ENCODE measurements at places on chromosomes 16 and 17.
A peak's percentile ranks its signal among the peaks of the same experiment; 100 is the strongest.

GRCh38 chr16:11211977-11212797, 43.8 kb downstream of the SOCS1 start:
- no peak for DNase-seq

GRCh38 chr17:9519583-9520272, 55.9 kb downstream of the STX8 start:
- DNase-seq = no peak

GRCh38 chr17:13003454-13003851, 14.4 kb downstream of the ELAC2 start:
- no peak for DNase-seq

DNA sequence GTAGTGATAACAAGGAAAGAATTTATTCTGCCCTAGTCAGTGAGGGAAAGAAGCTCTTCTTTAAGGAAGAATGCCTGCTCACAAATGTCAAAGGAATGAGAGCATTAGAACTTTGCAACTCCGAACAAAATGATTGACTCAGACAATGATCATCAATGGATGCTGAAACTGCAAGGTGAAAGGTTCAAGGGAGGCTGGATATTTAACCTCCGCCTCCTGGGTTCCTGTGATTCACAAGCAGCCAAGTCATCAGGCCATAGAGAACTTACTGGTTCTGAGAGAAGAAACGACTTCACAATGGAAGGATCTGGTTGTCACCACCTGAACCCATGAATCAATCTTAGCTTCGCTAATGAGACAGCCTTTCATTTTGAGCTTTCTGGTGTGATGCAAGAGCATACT, 16.0 kb upstream of the SCNN1B start:
- DNase-seq = no peak

DNA sequence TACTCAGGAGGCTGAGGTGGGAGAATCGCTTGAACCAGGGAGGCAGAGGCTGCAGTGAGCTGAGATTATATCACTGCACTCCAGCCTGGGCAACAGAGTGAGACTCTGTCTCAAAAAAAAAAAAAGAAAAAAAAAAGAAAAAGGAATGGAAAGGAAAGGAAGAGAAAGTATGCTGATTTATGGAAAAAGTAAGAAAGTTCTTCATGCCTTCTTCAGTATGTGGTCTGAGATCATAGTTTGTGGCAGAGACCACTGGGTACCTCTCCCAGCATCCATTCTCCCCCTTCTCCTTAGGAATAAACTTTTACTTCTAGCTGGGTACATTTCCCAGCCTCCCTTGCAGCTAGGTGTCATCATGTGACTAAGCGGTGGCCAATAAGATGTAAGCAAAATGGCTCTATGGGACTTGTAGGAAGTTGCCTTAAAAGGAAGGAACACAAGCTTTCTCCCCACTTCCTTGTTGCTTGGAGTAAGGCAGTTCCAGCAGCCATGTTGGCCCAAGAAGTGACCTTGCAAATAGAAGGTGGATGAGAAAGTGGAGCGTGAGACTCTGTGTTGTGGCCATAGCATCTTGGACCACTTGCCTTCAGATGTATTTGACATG, 26.1 kb upstream of the XPO6 start:
- DNase-seq = no peak

DNA sequence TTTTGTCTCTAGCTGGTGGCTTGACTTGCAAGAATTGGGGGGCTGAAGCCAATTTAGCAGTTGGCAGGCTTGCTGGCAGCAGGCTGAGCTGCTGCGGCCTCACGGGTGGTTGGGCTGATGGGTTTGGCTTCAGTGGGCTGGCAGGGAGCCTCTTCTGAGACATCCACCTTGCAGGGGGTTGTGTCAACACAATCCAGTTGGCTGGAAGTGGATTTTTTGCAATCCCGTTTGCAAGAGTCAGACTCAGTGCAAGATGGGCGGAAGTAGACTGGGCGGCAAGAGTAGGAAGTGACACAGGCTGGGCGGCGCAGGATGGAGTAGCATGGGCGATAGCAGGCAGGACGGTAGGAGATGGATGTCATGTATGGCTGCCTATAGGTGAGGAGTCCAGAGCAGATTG, 1.5 kb downstream of the KRTAP16-1 start:
- no peak for DNase-seq

GRCh38 chr17:33137426-33137825, 145.8 kb downstream of the SPACA3 start:
- no peak for DNase-seq

GRCh38 chr17:82592767-82593589, 55.3 kb downstream of the WDR45B start:
- DNase-seq = peak; percentile 38

GRCh38 chr17:43814714-43815113, 18.2 kb downstream of the MPP3 start:
- DNase-seq = no peak

DNA sequence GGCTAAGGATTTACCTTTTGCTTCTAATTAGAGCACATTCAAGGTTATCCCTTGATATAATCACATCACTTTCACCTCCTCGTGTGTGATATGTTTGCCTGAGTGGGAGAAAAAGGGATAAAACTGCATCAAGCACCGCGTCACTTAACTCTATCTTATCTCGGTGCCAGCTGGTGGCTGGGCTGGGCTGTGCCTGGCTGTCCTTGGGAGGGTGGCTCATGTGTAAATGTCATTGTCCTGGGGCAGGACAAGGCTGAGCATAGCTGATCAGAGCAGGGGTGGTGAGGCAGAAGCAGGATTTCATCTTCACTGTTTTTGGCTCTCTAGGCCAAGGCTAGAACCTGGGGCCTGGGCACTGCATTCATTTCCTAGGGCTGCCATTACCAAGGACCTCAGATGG, 105.3 kb downstream of the RAP1GAP2 start:
- no peak for DNase-seq

DNA sequence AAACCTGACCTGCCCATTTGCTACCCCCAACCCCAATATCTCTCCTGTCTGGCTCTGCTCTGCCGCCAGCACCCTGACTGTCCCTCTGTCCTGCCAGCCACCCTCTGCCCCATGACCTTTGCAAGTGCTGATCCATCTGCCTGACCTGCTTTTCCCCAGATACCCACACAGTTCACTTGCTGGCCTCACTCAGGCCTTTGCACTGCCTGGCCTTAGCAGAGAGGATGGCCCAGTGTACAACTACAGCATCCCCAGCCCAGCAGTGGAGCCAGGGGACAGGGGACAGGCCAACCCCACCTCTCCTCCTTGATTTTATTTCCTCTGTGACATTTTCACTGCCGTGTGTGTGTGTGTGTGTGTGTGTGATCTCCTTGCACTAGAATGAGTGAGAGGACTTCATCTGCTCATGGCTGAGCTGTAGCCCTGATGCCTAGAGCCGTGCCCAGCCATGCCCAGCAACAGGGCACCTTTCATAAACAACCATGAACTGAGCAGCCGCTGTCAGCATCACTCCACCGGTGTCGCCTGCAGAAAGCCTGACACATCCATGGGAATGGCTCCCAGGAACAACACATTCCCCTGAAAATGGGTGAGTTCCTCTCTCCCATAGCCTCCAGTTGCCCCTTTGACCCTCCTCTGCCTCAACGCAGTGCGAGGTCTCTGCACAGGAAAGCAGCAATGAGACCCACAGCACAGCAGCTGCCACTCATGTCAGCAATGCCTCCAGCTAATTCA, 36.0 kb upstream of the RBFOX3 start:
- DNase-seq = no peak

DNA sequence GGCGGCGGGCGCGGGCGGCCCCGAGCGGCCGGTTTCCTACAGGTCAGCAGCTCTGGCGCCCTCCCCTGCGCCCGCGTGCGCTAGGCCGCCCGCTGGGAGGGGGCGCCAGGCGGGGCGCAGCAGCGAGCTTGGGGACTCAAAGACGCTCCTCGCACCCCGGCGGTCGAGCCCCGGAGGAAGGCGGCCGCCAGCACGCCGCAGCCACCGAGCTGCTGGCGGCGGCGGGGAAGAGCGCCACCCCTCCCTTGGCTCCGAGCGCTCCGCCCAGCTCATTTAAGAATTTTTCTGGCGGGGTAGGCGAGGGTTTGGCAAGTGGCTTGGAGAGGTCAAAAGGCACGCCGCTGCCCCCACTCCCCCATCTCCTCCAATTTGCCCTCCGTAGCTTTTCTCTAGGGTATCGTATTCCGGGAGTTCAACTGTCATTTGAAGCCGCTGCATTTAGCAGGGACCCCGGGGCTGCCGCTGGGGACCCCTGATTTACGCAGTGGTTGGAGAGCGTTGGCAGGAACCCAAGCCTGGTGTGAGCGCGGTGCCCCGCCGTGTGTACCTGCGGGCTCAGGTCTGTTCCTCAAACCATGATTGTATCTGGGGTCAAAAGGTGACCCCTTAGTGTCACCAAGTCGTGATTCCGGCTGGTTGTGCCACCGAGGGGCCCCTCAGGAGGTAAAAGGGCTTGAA, 59.5 kb upstream of the GSE1 start:
- DNase-seq = peak; percentile 41

- DNase-seq = no peak
These were observed 50.5 kb upstream of the PMFBP1 start for GRCh38 chr16:72222503-72222902.

DNA sequence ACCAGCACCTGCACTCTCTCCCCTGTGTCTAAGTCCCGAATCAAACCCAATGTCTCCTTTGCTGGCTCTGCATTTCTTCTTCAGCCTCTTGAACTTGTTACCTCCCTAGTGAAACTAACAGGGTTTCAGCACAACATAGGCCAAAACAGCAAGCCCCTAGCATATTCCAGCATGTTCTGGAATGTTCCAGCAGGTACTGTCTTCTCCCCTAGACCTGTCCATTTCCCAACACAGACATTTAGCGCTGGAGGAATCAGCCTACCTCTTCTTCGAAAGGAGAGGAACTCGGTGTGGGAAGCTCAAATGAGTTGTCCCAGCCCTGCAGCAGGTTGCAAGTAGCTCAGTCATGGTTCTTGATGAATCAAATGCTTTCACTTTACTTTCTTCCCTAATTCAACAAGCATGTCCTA, 47.1 kb downstream of the LITAF start:
- DNase-seq = no peak

GRCh38 chr17:8148560-8148959, 3.6 kb downstream of the PER1 start:
- no peak for DNase-seq

- DNase-seq = no peak
These were observed at the start of gene CD300H for GRCh38 chr17:74567397-74567796. CD300H (minus strand) TSS chr17:74567509.

DNA sequence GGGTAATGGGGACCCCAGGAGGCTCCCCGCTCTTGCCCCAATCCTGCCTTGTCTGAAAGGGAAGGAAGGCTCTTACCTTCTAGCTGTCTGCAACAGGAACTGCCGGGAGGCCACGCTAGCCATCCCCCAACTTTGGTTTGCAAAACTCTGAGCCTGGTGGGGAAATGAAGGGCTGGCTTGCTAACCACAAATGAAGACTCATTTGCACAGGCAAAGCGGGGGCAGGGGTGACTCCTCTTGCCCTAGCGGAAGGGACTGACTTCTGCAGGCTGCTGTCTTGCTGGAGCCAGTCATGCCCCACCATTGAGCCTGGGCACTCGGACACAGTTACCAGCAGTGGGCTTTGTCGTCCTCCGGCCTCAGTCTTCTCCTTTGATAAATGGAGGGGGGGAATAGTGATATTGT, 52.6 kb downstream of the PLCG2 start:
- peak; percentile 20 for DNase-seq

DNA sequence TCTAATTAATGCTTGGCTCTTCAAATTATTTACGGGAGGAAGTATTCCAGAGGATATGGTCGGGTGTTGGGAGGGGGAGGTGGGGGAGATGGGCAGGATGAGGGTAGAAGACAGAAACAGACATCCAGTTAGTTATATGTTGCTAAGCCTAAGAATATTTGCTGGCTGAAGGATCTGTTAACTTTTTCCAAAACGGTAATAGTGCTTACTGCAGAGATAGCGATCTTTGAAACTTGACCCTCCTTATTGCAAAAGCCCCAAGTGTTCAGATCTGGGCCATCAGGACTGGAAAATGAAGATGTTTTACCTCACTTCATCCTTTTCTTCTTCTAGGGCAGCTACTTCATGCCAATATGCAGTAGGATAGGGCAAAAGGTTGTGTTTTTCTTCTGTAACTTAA, 27.0 kb upstream of the MMD start:
- no peak for DNase-seq

DNA sequence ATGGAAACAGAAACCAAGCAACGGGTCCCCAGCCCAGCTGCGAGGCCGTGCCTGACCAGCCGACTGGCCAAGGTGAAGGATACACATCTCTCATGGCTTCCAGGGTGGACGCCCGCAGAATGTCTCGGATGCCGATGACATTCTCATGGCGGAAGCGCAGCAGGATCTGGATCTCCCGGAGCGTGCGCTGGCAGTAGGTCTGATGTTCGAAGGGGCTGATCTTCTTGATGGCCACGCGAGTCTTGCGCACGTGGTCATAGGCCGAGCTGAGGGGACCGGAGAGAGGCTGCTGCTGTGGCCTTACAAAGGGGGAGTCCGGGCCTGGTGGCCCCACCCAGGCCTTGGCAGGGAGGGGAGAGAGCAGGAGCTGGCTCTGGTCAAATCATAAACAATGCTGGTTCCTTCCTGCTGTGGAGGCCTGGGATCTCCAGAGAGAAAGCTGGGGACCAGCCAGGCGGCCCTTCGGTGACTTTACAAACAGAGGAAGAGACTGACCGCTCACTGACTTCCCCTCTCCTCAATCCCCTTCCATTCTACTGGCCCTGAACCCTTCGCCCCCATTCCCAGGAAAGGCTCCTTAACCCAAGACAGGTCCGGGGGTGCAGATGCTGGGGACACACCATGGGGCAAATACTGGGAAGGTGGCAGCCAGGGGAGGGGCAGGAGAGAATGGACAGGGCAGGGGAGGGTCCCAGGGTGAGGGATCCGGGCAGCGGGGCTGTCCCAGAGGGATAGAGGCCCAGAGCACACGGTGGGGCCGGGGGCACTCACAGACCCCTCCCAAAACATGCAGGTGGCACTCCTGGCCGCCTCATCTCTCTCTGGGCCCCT, 1.1 kb downstream of the MAPK3 start:
- DNase-seq = no peak
